ENCODE measurements at places on chromosomes 1 and 21.

DNA sequence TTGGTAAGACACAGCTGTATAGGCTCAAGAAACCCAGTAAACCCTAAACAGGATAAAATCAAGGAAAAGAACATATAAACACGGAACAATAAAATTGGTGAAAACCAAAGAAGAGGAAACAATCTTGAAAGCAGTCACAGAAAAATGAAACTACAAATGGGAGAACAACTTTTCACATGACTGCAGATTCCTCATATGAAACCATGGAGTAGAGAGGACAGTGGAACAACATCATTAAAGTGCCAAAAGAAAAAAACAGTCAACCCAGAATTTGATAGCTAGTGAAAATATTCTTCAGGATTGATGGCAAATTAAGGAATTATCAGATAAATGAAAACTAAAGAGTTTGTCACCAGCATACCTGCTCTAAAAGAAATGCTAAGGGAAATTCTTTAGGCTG lies 23.9 kb upstream of the B3GALT5 start:
- DNase-seq, result no peak

- no peak for DNase-seq
These were observed 72.0 kb downstream of the ZNF281 start for GRCh38 chr1:200337831-200338230.

DNA sequence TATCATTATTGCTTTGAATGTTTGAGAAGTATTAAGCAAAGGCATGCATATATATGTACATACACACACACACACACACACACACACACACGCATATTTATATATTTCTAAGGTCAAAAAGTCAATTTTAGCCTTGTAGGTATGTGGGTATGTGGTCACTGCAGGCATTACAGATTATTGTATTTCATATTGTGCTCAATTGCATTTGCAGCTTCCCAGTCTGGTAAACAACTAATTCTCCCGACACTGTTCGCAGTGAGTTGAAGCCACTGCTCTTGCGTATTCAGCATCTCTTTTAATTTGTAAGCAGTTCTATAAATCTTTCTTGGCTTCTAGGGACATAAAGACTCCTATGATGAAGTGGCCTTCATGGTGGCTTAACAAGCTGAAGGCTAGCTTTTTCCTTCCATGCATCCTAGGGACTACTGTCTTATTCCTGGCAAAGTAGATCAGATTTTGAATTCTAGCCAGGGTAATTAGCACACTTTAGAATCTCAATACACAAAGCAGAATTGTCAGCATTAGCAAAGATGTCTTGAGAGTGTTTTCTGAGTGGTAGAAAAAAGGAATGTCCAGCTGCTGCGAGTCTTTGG lies 368.6 kb upstream of the NEGR1 start:
- no peak for DNase-seq

DNA sequence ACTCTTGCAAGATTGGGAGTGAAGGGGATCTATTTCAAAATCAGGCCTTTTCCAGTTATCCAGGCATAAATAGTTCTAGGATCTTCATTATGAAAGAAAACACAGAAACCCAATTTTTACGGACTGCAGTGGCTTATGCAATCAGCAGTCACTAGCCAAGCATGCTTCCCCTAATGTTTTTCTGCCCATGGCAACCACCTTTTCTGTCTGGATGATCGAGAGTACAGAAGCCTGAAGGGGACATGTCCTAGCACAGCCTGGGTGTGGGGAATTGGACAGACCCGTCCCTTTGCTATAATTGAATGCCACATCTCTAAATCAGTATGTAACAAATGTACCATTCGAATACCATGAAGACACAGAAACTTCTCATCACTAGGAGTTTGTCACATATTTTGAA lies 29.8 kb upstream of the NCAM2 start:
- DNase-seq, result no peak

Measured in Kasumi-1 (cell line).